ENCODE measurements at places on chromosomes 13 and 19. TPM values are rescaled to one million over a fixed set of nuclear protein-coding genes. Genes with fewer than 3 reads are reported as not detected.

Gene DPF1
- total RNA-seq, result 1.7 TPM

Gene RAD23A
- 165 TPM for total RNA-seq

Gene CYP2A6
- not detected for total RNA-seq

Gene ZGLP1
- total RNA-seq, result 2.8 TPM

Gene FLT1
- total RNA-seq, result not detected

Gene ZNF90
- total RNA-seq, result not detected

Gene FOXO1
- 3.5 TPM for total RNA-seq

Gene MTUS2
- not detected for total RNA-seq

Gene AMH
- total RNA-seq, result 5.8 TPM

Gene TJP3
- 0.98 TPM for total RNA-seq

Gene PSG3
- total RNA-seq, result not detected

Gene GTPBP3
- total RNA-seq, result 21.9 TPM

Gene MTMR6
- total RNA-seq, result 24.0 TPM

Gene S1PR4
- 0.75 TPM for total RNA-seq

Gene GPR12
- not detected for total RNA-seq

Gene FLT3
- total RNA-seq, result not detected

Gene CGB7
- total RNA-seq, result not detected
